ENCODE measurements at places on chromosomes 7 and 10.

- DNase-seq = no peak
Measured at GRCh38 chr7:152608208-152608607, 67.7 kb downstream of the XRCC2 start.

DNA sequence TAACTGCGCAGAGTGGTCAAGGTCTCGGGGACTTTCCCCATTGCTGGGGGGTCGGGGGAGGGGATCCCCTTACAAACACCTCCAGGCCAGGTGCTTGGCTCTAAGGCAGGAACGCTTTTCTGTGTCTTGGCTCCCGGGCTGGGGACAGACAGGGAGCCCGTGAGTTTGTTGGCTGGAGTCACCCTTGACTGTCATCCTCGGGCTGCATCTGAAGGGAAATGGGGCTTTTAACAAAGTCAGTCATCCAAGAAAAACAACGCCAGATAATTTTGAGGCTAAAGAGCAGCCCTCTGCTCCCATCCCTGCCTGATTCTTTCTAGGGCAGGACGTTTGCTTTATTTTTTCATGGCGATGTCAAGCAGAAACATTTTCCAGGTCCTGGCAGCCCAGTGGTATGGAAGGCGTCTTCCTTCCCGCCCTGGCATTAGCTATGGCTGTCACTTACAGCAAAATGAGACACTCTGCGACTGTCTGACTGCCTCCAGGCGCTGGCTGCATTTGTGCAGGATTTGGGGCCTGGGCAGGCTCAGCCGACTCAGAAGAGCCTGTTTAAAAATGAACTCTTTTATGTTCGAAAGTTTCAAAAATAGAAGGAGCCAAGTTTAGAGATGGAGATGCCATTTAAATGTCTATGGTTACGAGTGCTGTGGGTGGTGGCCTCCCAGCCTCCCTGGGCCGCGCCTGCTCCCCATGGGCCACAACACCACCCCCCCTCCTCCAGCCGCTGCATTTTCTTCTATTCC lies 54.7 kb upstream of the TNS3 start:
- no peak for DNase-seq

DNA sequence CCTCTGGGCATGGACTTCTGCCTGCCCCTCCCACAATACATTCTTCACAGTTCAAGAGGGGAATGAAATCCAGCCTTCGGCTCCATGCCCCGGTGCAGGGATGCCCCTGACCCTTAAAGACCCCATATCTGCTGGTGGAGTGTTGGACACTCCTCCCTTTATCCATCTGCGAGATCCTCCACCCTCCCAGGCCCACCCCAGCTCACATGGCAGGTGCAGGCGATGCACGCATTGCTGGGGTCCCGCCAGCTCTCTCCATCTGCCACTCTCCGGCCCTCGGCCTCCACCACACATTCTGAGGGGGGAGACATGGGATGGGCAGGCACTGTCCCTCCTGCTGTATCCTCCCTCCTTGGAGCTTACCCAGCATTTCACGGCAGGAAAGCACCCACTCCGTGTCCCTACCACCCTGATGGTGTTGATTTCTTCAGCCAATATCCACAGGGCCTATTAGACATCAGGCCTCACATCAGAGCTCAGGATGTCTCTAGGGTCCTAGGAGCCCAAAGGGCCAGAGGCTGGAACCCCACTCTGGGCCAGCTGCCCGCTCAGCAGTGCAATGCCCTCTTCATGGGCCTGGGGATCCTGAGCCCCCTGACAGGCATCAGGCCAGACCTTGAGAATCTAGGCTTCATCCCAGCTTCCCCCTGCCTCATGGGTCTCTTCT lies 18.3 kb downstream of the ATP6V1F start:
- DNase-seq = no peak

GRCh38 chr7:108528183-108528712 lies 2.3 kb upstream of the PNPLA8 start:
- DNase-seq = no peak

- no peak for DNase-seq
Measured at GRCh38 chr7:156515911-156516790, 124.4 kb upstream of the RNF32 start.

- DNase-seq = no peak
Measured at GRCh38 chr7:73742753-73743641, 4.4 kb upstream of the ABHD11 start.

DNA sequence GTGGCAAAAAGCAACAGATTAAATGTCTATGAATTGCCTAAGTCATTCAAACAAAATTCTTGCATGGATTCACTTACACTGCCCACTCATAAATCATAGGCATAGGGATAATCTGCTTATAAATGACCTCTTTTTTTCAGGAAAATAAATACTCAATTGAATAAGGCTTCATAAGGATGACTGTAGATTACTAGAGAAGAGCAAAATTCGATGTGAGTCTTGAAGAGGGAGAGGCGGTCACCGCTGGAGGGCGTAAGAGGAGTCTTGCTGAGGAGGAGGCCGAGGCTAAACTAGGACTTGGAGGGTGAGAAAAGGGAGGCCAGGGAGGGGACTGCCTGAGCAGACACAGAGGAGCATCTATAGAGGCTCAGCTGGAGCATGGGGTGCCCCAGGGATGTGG lies 135.4 kb upstream of the RSU1 start:
- no peak for DNase-seq

DNA sequence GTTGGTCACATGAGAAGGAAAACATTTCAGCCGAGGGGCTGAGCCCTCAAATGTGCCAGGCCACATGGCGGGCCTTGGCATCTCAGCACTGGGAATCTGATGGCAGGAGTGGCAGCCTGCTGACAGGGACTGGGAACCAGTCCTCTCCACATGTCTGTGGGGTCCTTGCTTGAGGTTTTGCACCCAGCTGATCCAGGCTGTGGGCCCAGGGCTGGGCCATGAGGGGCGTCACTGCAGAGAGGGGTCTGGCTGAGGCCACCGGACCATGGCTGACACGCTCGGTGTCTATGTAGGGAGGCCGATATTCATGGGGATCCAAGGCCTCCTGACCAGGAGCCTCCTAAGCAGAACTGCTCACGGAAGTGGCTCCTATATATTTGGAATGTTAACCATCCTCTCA lies 31.0 kb upstream of the PWWP2B start:
- no peak for DNase-seq

Data from stimulated activated naive CD4-positive, alpha-beta T cell (primary cell).